Left cardiac atrium (tissue), 4 donors: ENCODE measurements at places on chromosomes 16 and 17. TPM values are rescaled to one million over a fixed set of nuclear protein-coding genes. Genes with fewer than 3 reads are reported as not detected.
A peak's percentile ranks its signal among the peaks of the same experiment; 100 is the strongest.

Gene TSR3
- 44.5 TPM for total RNA-seq

- DNase-seq = no peak
These were observed 7.7 kb downstream of the HOXB4 start for GRCh38 chr17:48570325-48571023.

GRCh38 chr16:57887711-57888110 lies 83.2 kb downstream of the CNGB1 start:
- no peak for DNase-seq

Gene LGALS9B
- not detected for total RNA-seq

DNA sequence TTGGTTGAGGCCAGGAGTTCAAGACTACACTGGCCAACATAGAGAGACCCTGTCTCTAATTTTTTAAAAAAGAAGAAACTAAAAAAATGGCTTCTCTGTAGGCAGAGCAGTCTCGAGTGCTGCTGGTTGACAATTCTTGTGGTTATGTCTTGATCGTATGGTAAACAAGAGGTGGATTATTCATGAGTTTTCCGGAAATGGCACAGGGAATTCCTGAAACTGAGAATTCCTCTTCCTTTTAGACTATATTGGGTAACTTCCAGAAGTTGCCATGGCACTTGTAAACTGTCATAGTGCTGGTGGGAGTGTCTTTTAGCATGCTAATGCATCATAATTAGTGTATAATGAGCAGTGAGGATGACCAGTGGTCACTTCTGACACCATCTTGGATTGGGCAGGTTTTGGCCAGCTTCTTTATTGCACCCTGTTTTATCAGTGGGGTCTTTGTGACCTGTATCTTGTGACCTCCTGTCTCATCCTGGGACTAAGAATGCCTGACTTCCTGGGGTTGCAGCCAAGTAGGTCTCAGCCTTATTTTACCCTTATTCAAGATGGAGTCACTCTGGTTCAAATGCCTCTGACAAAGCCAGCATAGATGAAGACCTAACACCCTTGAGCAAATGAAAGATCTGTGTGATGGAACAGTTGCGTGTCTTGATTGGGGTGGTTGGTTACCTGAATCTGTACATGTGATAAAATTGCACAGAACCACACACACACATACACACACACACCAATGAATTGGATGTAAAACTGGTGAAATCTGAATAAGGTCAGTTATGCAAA lies 30.2 kb downstream of the BMERB1 start:
- DNase-seq = no peak

- DNase-seq = peak; percentile 61
These were observed 5.9 kb upstream of the UTP6 start for GRCh38 chr17:31907342-31907962.
